ENCODE measurements at places on chromosomes 6 and 20. TPM values are rescaled to one million over a fixed set of nuclear protein-coding genes. Genes with fewer than 3 reads are reported as not detected.

Gene SAMD5
- total RNA-seq = not detected

- DNase-seq = no peak
Measured at GRCh38 chr6:158879180-158879579, 60.0 kb upstream of the EZR start.

GRCh38 chr20:61345656-61346055 is 93.6 kb downstream of the CDH4 start:
- DNase-seq = no peak

Gene HSPA12B
- total RNA-seq = not detected

GRCh38 chr6:163457637-163458561 is 43.4 kb downstream of the QKI start:
- no peak for DNase-seq

Gene KCNK5
- 1.5 TPM for total RNA-seq

Gene TINAG
- not detected for total RNA-seq

GRCh38 chr20:17895641-17896171 is 72.9 kb downstream of the SNX5 start:
- DNase-seq = peak; percentile 29

GRCh38 chr6:112571488-112572270 is 224.5 kb downstream of the RFPL4B start:
- no peak for DNase-seq

DNA sequence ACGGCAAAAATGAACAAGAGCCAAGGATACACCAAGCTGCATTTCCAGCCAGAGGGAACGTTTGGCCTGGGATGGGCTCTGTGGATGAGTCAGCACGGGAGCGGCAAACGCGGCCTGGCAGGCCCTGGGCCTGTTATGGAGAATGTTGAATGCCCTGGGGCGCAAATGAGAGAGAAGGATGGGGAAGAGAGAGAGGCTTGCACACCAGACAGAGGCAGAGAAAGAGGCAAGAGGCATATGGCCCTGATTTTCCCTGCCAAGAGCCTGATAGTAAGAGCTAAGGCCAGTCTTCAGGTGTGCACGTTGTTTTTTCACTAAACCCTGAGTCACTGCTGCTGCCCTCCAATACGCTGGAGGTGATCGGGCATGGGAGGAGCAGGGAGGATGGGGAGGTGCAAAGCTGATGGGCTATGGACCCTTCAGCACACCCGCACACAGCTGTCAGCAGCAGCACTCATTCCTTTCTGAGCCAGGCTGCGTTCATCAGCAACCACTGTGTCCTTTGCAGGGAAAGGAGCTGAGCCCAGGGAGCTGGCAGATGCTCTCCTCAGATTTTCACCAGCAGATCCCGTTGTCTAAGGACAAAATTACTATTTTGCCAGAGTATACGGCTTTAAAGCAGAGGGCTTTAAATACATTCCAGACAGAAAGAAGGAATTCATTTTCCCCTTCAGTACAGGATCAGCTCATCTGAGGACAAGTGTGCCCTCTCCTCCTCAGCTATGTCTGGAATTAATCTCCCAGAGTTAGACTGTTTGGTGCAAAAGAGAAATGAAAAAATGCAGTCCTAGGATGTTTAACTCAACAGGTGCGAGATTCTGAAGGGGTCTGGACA is 61.7 kb upstream of the SLC22A23 start:
- no peak for DNase-seq

Gene LPIN3
- total RNA-seq = 0.14 TPM

- no peak for DNase-seq
Measured at GRCh38 chr20:58224097-58224496, 4.4 kb downstream of the ANKRD60 start.

GRCh38 chr6:90233994-90234393 is 62.6 kb downstream of the BACH2 start:
- DNase-seq = peak; percentile 79

DNA sequence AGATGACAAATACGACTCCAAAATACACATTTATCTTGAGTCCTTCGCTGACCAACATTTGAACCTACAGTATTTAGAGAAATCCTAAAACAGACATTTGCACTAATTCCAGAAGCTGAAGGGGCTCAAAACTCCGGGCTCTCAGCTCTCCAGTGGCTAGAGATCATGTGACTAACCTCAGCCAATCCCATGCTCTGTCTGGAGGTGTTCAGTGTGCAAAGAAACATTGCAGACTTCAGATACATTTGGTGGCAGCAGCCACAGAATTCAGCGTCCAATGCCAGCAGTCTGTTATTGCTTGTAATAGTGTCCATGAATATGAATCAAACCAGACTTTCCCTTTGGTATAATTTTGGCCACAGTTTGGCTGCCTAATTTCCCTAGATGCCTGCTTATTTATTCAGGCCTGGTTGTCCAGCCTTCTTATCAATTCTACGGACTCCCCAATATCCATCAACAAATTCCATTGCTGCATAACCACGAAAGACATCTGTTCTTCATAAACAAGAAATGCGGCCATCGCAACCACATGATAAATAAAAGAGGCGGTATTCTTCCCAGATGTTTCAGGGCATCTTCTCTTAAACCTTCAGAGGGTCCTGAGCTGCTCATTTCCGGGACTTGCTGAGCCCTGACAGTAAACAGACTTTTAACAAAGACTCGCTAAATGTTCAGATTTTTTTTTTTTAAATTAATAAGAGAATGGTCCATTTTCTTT is 14.5 kb upstream of the CYP24A1 start:
- no peak for DNase-seq

GRCh38 chr6:148608199-148608951 is 138.5 kb upstream of the UST start:
- DNase-seq = no peak

Gene ANGPT4
- not detected for total RNA-seq

- no peak for DNase-seq
Measured at GRCh38 chr6:144931172-144932035, 646.3 kb downstream of the UTRN start.

Gene ISM1
- 0.28 TPM for total RNA-seq

GRCh38 chr6:154308986-154309385 is 47.6 kb downstream of the IPCEF1 start:
- DNase-seq = no peak

DNA sequence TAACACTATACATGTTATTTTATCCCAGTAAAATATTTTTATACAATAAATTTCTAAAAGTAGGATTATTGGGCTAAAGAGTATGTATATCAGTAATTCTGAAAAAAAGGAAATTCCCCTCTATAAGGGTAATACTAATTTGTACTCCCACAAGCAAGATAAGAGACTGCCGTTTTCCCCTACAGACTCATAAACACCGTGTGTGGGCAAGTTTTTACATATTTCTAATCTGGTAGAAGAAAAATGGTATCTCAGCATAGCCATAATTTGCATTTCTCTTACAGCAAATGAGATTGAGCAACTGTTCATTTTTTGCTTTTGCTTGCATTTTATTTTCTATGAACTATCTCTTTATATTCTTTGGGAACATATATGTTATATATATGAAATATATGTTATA is 26.0 kb upstream of the MYMX start:
- no peak for DNase-seq

Gene DAAM2
- total RNA-seq = not detected

Gene IMPG1
- not detected for total RNA-seq

- no peak for DNase-seq
Measured at GRCh38 chr6:141133836-141134235, 998.9 kb upstream of the GJE1 start.

- DNase-seq = no peak
Measured at GRCh38 chr20:23773579-23773978, 22.8 kb upstream of the CST1 start.

- no peak for DNase-seq
Measured at GRCh38 chr6:107398001-107398400, 61.4 kb downstream of the PDSS2 start.

GRCh38 chr20:8996817-8997512 is 71.9 kb upstream of the PLCB4 start:
- no peak for DNase-seq
